ENCODE measurements at places on chromosomes 16 and 17.
A peak's percentile ranks its signal among the peaks of the same experiment; 100 is the strongest.

- no peak for DNase-seq
- H3K4me1 ChIP-seq = peaks cover 20% of the 10 kb centered on the region
- H3K4me3 ChIP-seq = no peak overlapping the region
- no peaks in the 10 kb centered on the region for H3K36me3 ChIP-seq
Observed at GRCh38 chr16:65490286-65490685, 368.4 kb upstream of the CDH11 start.

DNA sequence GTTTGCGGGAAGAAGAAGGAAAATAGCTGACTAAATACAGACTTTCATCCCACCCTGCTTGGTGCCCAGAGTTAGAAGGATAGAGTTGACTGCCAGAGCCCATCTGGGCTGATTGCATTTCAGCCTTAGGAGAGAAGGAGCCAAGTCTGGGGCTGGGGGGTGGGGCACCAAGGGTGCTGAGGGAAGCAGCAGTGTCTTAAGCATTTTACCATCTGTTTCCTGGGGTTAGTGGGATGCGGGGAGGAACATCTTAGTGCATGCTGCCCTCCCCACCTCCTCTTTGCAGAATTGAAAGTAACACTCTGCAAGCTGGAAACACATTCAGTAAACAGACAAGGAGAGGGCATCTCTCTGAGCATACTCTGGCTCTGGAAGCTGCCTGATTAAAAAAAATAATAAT is 1.5 kb upstream of the ARL5C start:
- DNase-seq = no peak
- H3K4me1 ChIP-seq = no peaks in the 10 kb centered on the region
- H3K27me3 ChIP-seq = peaks cover 32% of the 10 kb centered on the region
- H3K36me3 ChIP-seq = no peaks in the 10 kb centered on the region

- DNase-seq = no peak
- no peak overlapping the region for H3K27ac ChIP-seq
- no peak overlapping the region for H3K4me3 ChIP-seq
- H3K4me1 ChIP-seq = no peaks in the 10 kb centered on the region
Observed at GRCh38 chr16:16017812-16018211, 68.4 kb downstream of the ABCC1 start.

DNA sequence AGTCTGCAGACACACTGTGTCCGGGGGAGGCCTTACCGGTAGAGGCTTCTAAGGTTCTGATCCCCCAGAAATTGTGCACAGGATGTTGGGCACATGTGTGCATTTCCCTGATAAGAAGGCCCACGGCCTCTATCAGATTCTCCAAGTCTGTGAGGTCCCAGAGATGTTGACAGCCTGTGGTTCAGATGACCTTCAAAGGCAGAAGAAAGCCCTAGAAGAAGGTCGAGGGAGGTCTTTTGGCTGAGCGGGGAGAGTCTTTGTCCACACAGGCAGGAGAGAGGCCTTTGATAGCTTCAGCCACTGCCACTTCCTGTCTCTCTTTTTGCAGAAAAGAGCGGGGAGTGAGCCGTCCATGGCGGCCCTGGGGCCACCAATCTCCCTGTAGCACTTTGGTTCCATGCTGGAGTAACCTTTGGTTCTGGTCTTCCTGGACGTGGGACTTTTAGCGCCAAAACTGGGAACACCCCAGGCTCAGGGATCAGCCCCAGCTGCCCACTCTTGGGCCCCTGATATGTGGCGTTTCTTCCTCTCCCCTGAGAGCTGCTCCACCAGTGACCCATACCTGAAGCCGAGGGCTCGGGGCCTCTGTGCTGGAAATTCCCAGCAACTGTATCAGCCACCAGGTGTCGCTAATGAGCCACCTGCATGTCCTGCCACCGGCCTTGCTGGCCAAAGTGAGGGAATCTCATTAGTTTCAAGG is 28.1 kb upstream of the LGALS9 start:
- H3K4me1 ChIP-seq = peaks cover 8% of the 10 kb centered on the region
- peak overlapping the region; percentile 41 for H3K27ac ChIP-seq
- DNase-seq = peak; percentile 80
- H3K27me3 ChIP-seq = no peaks in the 10 kb centered on the region
- H3K36me3 ChIP-seq = peaks cover 9% of the 10 kb centered on the region
- H3K4me3 ChIP-seq = no peak overlapping the region

DNA sequence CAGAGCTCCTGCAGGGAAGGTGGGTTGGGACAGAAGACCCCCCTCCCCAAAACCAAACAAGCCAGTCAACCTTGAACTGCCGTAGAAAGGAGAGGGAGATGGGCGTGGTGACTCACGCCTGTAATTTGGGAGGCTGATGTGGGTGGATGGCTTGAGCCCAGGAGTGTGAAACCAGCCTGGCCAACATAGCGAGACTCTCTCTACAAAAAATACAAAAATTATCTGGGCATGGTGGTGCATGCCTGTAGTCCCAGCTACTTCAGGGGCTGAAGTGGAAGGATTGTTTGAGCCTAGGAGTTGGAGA is 42.1 kb downstream of the NT5M start:
- H3K4me1 ChIP-seq = no peaks in the 10 kb centered on the region
- H3K4me3 ChIP-seq = no peak overlapping the region
- H3K27me3 ChIP-seq = no peaks in the 10 kb centered on the region

DNA sequence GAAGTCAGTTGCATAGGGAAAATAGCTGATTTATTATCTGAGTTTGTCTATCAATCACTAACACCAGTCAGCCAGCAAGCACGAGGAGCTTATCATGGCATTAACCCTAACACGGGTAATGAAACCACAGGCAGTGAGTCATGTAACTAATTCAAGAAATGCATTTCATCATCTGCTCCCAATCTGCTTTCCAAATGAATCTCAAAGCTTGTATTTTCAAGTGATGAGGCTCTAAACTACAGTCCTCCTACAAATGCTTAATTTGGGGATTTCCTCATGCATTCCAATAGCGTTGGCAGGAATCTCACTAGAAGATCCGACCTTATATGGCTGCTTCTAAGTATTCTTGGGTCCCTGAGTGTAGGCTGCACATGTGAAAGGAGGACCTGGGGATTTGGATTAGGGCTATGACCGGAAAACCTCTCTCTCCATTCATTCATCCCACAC is 118.4 kb upstream of the HSBP1 start:
- H3K27me3 ChIP-seq = peaks cover 5% of the 10 kb centered on the region
- H3K36me3 ChIP-seq = no peaks in the 10 kb centered on the region
- no peaks in the 10 kb centered on the region for H3K4me1 ChIP-seq
- no peak overlapping the region for H3K4me3 ChIP-seq
- H3K27ac ChIP-seq = no peak overlapping the region

- H3K4me3 ChIP-seq = no peak overlapping the region
- H3K27ac ChIP-seq = no peak overlapping the region
- H3K4me1 ChIP-seq = peaks cover 25% of the 10 kb centered on the region
- no peaks in the 10 kb centered on the region for H3K27me3 ChIP-seq
Observed at GRCh38 chr16:75323198-75323597, 71.8 kb upstream of the BCAR1 start.

DNA sequence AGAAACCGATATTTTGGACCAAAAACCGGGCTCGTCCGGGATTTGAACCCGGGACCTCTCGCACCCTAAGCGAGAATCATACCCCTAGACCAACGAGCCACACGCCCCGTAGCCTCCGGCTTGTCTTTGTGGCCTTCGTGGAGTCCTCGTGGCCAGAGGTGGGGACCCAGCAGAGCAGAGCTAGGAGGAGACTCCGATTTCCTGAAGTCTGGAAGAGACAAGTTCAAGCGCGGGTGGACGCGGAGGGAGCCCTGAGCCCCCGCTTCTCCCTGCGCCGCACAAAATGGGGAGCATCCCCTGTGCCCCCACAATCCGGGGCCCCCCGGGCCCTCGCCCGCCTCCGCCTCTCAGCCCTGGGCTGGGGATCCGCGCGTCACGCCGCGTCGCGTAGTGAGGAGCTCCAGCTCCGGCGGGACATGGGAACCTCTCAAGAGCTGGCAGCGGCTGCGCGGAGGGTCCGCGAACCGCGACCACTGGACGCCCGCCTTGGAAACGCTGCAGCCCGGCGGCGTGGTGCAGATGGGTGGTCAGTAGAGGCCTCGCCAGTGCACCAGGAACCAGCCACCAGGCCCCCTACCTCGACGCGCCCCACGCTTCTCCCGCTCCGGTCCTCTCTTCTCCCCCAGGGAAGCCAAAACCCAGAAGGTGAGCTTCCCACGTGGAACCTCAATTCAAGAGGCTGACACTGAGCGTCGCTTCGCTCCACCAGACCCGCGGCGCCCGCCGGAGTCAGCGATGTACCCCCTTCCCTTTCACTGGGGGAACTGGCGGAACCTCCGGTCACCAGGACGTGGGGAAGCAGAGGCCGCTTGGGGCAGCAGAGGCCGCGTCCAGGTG is 5.2 kb upstream of the OR1F1 start:
- DNase-seq = peak; percentile 47
- H3K4me1 ChIP-seq = peaks cover 3% of the 10 kb centered on the region
- no peak overlapping the region for H3K27ac ChIP-seq
- peaks cover 98% of the 10 kb centered on the region for H3K27me3 ChIP-seq
- no peaks in the 10 kb centered on the region for H3K36me3 ChIP-seq
- H3K4me3 ChIP-seq = peak overlapping the region; percentile 25

DNA sequence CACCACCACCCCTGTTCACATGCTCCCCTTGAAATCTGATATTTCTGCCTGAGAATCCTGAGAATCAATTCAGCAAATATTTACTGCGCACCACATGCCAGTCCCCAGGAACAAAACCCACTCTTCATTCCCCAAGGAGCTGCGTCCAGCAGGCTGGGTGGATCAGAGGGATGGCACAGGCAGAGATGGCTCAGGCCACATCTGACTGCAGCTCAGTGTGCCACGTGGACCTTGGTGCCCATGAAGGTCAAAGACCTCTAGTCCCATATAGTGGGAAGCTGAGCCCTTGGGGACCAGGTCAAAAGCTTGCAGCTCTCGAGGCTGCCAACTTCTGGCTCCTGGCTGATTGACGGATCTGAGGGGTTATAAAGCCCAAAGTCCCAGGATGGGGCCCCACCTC is 31.8 kb downstream of the CD300LF start:
- H3K27ac ChIP-seq = no peak overlapping the region
- H3K36me3 ChIP-seq = no peaks in the 10 kb centered on the region
- peaks cover 5% of the 10 kb centered on the region for H3K27me3 ChIP-seq
- H3K4me1 ChIP-seq = peaks cover 14% of the 10 kb centered on the region
- H3K4me3 ChIP-seq = no peak overlapping the region
- no peak for DNase-seq

DNA sequence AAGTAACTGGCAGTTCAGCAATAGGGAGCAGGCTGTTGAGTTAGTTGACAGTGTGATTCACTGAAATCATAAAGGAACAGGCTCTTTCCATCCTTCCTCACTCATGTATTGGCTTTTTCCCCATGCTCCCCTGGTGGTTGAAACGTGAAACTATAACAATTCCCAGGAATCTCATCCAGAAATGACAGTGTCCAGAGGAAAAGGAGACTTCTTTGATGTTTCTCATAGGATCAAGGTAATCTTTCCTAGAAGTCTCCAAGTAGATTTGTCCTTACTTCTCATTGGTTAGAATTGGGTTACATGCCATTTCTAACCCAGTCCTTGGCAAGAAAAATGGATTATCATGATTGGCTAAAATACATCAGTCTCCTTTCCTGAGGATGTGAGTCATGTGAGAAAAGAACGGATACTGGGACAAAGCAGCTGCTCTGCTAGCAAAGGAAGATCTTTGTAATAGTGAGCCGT is 14.4 kb downstream of the TTC19 start:
- peak; percentile 29 for DNase-seq
- peak overlapping the region; percentile 29 for H3K27ac ChIP-seq
- no peaks in the 10 kb centered on the region for H3K27me3 ChIP-seq
- no peak overlapping the region for H3K4me3 ChIP-seq

- no peaks in the 10 kb centered on the region for H3K27me3 ChIP-seq
- no peak for DNase-seq
- H3K27ac ChIP-seq = no peak overlapping the region
- no peaks in the 10 kb centered on the region for H3K4me1 ChIP-seq
Observed at GRCh38 chr17:65730711-65731169, 169.3 kb upstream of the AXIN2 start.

DNA sequence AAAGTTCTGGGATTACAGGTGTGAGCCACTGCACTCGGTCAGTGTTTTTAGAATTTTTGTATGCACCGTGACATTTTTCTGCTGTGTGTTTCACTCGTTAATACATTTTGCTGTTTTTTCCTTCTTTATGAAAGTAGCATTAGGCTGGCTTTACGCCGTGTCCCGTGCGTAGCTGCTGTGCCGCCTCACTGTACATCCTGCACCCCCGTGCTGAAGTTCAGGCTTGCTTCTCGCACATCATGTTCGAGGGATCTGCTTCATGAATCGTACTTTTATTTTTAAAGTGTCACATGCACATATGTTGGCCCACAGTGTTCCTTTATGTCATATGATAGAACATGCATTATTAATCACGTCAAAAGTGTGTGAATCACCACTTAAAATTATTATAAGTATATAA is 84.4 kb upstream of the ZNF750 start:
- no peak overlapping the region for H3K4me3 ChIP-seq
- H3K27ac ChIP-seq = no peak overlapping the region
- H3K36me3 ChIP-seq = peaks cover 7% of the 10 kb centered on the region
- H3K27me3 ChIP-seq = no peaks in the 10 kb centered on the region

GRCh38 chr17:60231691-60232090 is 81.9 kb downstream of the CA4 start:
- no peaks in the 10 kb centered on the region for H3K4me1 ChIP-seq
- H3K4me3 ChIP-seq = no peak overlapping the region
- no peak for DNase-seq
- H3K36me3 ChIP-seq = peaks cover 23% of the 10 kb centered on the region
- H3K27ac ChIP-seq = no peak overlapping the region

DNA sequence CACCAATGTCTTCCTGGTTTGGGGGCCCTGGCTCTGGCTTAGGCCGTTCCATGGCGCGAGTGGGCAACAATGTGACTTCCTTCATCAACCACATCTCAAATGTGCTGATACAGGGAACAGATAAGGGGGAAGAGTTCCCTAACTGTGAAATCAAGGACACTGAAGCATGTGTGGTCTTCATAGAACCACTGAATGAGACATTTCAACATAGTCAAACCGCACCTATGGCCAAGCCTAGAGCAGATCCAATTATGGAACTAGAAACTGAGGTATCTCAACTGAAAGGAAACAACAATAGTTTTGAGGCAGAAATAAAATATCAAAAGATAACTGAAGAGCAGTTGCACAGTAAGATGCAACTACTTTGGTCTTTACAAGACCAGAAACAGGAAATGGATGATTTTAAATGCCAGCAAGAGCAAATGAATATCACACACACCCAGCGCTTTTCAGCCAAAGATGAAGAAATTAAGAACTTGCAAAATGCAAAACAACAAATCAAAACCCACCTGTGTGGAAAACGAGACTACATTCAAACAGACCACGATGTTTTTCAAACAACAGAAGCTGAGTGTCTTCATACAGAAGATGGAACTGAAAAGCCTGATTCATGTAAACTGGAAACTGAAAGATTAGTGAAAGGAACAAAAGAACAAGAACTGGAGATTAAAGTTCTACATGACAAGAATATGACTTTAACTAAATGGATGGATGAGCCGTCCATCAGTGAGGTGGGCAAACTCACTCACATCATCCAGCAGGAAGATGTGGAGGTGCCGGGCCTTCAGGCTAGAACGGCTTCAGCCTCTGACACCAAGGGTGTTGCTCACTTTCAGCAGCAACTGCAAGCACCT is 18.1 kb upstream of the LCMT1 start:
- no peak overlapping the region for H3K4me3 ChIP-seq
- no peaks in the 10 kb centered on the region for H3K36me3 ChIP-seq
- no peak overlapping the region for H3K27ac ChIP-seq
- no peaks in the 10 kb centered on the region for H3K4me1 ChIP-seq
- no peak for DNase-seq

GRCh38 chr17:35080536-35080935 is 17.0 kb upstream of the RFFL start:
- no peak overlapping the region for H3K4me3 ChIP-seq
- no peak overlapping the region for H3K27ac ChIP-seq
- peaks cover 6% of the 10 kb centered on the region for H3K4me1 ChIP-seq
- DNase-seq = no peak

Measured in cardiac muscle cell (in vitro differentiated cells and primary cell).